Cardiac septum (tissue), 1 donor: ENCODE measurements at places on chromosomes 12 and 14.

GRCh38 chr12:80698847-80699542 lies 8.4 kb upstream of the MYF6 start:
- DNase-seq: no peak

DNA sequence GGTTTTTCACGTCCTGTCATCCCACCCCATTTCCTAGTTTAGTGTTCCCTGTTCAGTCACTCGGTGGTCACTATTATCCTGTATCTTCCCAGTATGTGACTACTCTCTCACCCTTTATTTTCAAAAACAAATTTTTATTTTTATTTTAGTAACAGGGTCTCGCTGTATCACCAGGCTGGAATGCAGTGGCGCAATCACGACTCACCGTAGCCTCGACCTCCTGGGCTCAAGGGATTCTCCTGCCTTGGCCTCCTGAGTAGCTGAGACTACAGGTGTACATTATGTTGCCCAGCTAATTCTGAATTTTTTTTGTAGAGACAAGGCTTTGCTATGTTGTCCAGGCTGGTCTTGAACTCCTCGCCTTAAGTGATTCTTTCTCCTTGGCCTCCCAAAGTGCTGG lies 20.1 kb upstream of the PRICKLE1 start:
- no peak for DNase-seq

DNA sequence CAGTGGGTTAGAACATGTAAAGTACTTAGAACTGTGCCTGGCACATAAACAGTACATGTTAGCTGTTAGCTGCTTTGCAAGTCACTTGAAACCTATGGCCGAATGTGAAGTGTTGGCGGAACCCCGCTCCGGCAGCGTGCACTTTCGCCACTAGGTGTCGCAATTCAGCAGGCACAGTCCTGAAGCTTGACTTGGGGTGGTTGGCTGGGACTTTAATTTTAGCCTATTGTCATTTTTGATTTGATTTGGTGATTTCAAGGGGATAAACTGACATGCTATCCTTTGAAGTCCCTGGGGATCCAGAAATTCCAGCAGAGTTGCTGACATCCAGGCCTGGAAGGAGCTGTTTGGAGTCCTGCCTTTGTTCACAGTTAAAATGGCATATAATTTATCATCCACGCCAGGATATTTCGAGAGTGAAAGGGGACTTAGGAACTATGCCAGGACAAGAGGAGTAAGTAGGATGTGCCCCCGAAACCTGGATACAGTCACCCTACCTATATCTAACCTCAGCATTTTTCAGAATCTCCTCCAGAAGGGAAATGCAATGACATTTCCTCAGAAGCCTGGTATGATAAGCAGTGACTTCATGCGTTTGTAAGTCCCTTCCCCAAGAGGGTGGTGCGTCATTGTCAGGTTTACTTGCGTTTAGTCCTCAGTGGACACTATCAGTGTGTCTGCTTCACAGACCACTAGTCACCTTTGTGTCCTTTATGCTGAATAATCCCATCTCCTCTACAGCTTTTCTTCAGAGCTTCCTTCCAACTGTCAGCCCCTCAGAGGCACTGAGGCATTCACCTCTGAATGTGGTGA lies 3.5 kb upstream of the TSPAN9 start:
- peak; percentile 89 for DNase-seq

- no peak for DNase-seq
Observed at GRCh38 chr12:466762-467161, 7.0 kb downstream of the B4GALNT3 start.

DNA sequence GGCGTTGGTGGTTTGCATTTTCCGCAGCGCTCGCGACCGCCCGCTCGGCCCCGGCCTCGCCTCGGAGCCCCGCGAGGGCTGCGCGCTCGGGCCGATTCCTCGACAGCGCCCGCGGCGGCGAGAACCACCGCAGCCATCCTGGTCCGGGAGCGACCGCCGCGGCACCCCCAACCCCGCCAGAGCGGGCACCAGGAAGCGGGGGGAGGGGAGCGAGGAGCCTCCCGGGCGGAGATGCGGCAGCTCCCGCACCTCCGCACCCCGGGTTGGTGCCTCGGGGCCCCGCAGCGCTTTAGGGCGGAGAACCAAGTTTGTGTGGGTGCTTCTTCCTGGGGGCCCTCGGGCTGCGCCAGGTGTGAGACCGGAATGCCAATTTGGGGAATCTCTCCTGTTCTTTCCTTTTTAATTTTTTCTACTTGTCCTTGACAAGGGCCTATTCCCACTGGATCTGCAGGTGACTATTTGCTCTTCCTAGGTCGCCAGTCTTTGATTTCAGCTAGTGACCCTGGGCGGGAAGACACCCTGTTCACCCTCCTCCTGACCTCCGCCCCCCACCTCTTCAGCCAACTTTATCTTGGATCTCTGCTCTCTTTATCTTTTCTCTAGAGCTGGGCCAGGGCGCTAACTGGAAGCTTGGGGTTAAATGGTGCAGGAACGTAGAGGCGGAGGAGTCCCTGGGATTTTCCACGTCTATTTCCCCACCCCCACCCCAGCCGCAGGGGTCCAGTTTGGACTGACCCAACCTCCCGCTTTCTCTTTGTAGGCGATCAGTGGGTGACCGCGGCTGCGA lies at the start of gene SOCS2:
Gene SOCS2, plus strand, starts transcription at position 751 of the 787 bp plus-strand sequence. CDS start 223 bp downstream, outside the sequence.
- DNase-seq: no peak

GRCh38 chr14:102616799-102617198 lies 24.4 kb downstream of the RCOR1 start:
- no peak for DNase-seq

DNA sequence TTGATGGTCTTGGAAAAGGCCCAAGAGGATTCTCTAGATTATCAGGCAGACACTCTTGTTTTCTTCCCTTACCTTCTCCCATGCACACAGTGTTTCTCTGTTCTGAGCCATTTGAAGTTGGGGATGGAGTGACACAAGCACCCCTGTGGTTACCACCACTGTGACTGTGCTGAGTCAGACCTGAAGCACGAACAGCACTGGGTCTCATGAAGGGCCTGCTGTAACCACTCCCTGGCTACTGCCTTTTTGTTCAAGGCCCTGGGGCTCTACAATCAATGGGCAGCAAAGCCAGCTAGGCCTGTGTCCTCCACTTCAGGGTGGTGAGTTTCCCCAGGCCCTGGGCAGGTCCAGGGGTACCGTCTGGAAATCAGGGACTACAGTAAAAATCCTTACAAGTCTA lies 65.5 kb downstream of the TSPAN8 start:
- no peak for DNase-seq

GRCh38 chr14:74838166-74838565 lies 37.8 kb downstream of the PROX2 start:
- DNase-seq: no peak

DNA sequence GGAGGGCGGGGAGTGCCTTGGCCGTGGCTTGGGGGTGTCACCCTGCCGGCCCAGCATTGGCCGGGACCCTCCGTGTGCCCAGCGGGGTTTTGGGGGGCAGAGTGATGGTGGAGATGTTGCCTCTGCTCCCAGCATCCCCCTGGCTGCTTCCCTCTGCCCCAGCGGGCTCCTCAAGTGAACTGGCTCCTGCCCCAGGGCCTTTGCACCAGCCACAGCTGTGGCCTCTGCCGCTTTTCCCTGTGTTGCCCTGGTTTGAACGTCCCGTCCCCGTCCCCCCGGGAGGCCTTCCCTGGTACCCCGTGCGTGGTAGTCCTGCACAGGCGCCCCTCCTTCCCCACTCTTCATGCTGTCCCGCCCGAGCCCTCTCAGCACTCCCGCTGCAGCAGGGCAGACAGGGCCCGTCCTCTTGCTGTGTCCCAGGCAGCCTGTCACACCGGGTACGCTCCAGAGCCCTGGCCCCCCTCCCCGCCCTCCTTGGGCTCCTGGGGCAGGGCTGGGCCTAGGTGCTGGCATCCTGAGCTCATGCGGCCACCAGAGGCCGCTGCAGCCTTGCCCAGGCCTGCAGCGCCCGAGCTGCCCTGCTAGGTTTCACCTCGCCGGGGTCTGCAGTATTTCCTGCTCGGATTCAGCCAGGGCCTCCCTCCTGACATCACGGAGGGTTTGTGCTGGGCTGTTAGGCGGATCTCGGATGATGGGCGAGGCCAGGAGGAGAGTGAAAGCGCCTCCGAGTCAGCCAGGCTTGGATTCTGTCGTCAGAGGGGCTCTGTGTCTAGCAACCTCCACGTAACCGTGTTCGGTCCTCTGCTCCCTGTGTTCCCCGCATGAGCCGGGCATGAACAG lies 9.5 kb downstream of the NOC4L start:
- no peak for DNase-seq

DNA sequence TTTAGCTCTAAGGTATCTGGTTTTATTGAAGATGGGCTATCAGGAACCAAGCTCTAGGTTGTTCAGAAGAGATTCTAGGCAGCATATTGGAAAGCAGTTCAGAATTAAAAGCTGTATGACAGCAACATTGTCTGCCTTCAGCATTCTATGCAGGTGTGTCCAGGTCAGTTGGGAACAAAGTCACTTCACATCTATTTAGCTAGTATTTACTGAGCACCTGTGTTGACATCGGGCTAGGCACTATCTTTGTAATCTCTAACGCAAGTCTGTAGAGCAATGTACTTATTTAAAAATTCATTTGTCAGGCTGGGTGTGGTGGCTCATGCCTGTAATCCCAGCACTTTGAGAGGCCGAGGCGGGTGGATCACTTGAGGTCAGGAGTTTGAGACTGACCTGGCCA lies 6.8 kb upstream of the EID3 start:
- DNase-seq: no peak

- DNase-seq: no peak
Observed at GRCh38 chr14:43649508-43649907, 857.6 kb downstream of the FSCB start.

GRCh38 chr14:98181768-98182167 lies 1090.2 kb downstream of the BCL11B start:
- DNase-seq: no peak

- DNase-seq: no peak
Observed at GRCh38 chr12:42285431-42285830, 40.5 kb downstream of the ZCRB1 start.

GRCh38 chr12:64730588-64730969 lies 28.6 kb downstream of the GNS start:
- DNase-seq: no peak

DNA sequence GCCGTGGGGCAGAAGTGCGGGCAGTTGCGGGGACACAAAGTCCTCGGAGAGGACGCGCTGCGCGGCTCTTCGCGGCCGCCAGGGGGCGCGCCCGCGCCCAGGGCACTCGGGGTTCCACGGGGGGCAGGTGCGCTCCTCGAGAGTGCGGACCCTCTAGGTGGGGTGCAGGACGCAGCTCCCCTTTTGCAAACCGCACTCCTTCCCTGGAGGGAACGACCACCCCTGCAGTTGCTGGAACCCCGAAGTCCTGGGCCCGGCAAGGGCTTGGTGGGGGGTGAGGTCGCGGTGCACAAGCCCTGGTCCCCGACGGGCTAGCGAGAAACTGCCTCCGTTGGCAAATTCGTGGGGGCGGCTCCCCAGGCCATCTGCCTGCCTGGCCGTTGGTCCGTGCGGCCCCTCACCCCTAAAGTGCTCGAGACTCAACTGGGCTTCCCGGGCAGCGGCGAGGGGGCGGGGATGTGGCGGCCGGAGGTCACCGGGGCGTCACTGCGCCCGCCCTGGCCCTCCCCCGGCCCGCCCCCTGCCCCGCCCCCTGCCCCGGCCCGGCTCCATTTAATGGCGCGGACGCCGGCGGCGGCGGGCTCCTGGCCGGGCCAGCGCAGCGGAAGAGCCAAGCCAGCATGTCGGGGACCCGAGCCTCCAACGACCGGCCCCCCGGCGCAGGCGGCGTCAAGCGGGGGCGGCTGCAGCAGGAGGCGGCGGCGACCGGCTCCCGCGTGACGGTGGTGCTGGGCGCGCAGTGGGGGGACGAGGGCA lies at the start of gene ADSS1:
Gene ADSS1, plus strand, starts transcription at position 579 of the 756 bp plus-strand sequence. Its CDS starts 42 bp downstream, at position 621.
- peak; percentile 89 for DNase-seq

DNA sequence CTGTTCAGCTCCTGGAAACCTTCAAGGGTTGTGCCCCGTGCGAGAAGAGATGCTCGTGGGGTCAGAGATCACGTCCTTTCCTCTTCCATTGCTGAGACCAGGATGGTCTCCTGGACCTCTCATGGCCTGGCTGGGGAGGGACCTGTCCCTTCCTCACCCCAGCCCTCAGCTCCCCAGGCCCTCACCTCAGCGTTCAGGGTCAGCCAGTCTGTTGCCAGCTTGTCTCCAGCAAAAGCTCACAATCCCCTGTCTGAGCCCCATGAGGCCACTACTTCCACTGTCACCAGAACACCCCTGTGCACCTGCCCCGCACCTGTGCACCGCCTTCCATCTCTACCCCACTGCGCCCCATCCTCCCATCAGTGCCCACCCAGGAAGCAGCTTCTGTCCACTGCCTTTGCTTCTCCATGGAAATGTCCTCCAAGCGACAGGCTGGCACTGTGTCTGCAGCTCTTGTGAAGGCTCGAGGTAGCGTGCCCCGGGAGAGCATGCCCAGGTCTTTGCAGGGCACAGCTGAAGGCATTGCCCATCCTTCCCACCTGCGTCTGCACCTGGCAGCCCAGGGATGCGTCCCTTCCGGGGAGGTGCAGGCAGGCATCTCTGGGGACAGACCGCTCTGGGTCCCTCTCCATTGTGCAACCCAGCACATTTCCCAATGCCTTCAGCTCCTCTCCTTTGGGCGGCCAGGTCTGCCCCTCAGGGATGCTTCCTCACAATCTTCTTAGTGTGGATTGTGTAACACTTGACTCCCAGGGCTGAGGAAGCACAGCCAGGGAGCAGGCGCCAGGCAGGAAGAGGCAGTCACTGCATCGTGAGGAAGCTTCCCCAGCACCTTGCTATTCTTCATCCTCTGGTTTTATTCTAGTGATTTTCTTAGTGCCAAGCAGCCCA lies 179.6 kb downstream of the ADGRD1 start:
- no peak for DNase-seq

DNA sequence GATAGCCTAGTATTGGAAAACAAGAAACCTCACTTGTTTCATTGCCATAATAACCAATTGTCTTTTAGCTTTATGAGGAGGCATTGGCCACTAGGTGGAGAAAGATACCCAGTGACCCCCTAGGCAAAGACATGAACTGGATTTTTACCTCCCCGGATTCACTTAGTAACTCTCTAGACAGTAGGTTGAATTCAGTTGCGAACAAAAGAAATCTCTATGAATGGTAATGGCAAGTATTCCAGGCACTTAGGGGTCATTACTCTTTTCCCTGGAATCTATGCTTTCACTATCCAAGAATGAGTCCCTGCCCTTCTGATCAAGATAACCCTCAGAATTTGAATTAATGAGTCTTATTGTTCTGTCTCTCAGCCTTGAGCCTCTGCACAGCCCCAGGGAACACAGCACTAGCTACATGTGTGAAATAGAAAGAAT lies 29.5 kb upstream of the RHOJ start:
- DNase-seq: no peak

DNA sequence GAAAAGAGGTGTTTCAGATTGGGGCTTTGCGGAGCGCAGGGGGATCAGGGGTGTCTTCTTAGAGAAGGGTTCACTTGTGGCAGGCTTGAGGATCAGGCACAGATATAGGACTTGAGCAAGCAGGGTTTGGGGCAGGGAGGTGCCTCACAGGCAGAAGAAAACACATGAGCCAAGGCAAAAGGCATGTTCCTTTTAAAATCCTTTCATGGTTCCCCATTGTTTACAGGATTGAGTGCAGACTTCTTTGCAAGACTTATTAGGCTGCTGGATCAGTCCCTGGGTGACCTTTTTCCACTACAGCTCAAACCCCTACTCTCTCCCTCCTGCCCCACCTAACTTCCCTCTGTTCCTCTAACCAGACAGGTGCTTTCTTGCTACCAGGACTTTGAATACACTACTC lies 19.7 kb downstream of the HSPB8 start:
- peak; percentile 27 for DNase-seq
